ENCODE measurements at places on chromosomes 3 and 15.

GRCh38 chr3:14174483-14174882 lies 3.9 kb downstream of the XPC start:
- DNase-seq = no peak

GRCh38 chr3:185699927-185700326 lies 113.8 kb downstream of the SENP2 start:
- no peak for DNase-seq

GRCh38 chr3:124960698-124961097 lies 26.1 kb upstream of the MUC13 start:
- no peak for DNase-seq

- no peak for DNase-seq
Observed at GRCh38 chr3:139101396-139101795, 56.7 kb upstream of the PRR23C start.

DNA sequence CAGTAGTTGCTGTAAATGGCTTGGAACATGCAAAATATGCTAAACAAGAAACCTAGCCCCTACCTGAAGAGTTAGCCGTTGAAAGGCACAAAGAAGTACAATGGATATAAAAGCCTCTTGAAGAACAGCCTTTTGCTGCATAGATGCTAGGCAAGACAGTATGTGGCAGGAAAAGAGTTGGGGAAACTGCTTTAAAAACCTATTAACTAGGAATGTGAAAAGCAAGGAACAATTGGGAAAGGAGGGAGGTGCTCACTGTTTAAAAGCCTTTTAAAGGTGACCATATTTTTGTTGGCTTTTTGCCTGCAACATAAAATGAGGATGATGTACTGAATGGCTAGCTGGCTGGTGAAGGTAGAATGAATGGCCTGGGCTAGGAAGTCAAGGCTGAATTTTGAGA lies 24.5 kb upstream of the SOX2 start:
- DNase-seq = no peak

DNA sequence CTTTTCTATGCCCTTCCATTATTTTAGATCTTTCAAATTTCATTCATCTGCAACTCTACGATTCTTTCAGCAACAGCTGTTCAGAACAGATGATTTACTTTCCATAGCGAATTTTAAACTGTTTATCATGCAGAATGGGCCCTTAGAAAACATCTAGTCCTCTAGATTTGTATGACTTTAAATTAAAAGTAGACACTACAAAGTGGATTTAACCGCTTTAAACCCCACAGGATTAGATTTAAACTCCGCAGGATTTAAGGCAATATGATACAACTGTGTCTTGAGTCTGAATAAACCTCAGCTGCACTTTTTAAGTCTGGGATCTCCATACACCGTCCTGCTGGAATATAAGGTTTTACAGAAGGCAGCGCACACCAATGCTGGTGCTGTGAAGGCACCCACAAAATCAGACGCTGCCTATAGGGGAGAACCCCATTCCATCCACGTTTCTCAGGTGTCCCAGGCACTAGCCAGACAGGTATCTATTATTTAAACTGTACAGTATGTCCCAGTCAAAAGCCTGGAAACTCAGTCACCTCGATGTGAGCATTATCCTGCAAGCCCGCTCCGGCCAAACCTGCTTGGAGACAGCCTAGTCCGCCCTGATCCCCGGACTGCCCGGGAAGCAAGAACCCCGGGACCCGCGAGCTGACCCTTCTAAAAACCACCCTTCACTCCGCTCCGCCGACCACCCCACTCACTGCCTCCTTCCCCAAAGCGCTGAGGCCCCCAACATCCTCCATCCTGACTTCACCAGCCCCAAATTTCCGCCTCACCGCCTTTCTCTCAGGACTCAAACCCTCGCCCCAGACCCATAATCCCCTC lies 768 bp downstream of the ANO10 start:
- DNase-seq = no peak

DNA sequence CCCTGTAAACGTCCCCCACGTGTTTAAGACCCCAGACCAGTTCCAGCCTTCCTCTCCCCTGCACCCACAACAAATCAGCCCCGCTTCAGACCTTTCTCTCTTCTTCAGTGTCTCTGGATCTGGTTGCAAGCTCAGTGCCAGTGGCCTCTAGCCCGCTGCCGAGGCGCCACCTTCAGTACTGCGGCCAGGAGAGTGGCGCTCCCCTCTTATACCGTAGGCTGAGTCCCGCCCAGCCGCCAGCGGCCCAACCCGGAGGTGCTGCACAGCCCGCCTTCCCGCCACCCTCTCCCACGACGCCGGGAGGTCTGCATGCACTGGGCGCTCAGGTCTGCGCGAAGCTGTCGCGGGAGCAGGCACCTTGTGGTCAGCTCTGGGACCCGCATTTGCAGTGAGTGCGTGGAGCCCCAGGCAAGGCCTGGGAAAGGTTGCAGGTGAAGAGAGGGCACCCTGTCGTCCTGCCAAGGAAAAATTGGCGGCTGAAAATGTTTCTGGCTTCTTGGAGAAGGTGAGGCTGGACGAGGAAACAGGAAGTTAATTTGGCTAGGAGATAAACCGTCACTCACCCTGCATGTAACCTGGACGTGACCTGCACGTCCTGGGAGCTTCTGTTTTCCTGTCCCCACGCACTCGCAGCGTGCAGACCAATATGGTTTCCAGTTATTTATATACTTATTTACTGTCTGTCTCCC lies at the start of gene C2CD4B:
C2CD4B (minus strand) TSS at position 182 of the 689 bp plus-strand sequence. CDS start 301 bp downstream, outside the sequence.
- no peak for DNase-seq

- DNase-seq = no peak
Observed at GRCh38 chr3:159787794-159788205, 200.8 kb upstream of the IL12A start.

DNA sequence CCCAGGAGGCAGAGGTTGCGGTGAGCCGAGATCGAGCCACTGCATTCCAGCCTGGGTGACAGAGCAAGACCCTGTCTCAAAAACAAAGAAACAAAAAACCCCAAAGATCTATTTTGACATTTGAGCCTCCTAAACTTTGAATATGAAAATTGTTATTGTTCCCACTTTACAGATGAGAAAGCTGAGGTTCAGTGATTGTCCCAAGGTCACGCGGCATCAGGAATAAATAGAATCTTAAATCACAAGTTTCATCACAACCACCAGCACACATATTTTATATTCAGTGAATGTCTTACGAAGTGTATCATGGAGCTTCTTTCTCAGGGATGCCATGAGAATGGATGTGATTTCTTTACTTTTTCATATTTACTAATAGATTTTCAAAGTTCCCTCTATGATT lies 5.3 kb upstream of the LRIG1 start:
- no peak for DNase-seq

DNA sequence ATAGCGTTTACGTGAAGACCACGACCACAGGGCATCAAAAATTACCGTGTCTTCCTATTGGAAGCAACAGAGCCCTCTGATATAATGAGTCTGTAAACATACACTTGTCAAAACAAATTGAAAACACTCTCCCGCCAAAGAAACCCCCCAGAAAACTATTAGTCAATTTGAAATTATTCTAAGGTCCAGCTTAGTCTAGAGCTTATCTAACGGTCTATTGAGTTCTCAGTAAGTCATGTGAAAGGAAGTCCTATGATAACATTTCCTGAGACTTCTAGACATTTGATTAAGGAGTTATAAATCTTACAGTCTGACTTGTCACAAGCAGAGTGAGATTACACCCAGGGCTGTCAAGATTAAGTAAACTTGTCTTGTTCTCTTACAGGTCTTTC lies 356.3 kb downstream of the FOXP1 start:
- no peak for DNase-seq

- no peak for DNase-seq
Observed at GRCh38 chr3:40237889-40238571, 71.5 kb upstream of the EIF1B start.

- no peak for DNase-seq
Observed at GRCh38 chr15:48565560-48566482, 79.7 kb downstream of the FBN1 start.

DNA sequence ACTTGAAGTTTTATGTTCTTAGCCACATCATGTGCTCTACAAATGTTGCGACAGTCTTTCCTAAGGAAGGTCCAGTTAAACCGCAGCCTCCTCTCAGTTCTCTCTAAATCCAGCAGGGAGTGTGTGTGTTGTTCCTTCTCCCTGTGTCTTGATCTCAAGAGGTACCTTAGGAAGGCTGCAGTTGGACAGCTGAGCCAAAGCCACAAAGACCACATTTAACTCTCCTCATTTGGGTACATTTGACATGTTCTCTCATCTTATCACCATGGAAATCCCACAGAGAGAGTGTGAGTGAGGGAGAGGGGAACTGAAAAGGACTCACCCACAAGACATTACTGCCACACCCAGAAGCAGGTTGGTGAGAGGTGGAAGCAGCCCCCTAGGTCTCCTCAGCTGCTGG lies 79.5 kb downstream of the CD200R1L start:
- DNase-seq = no peak

GRCh38 chr3:195040094-195040493 lies 230.9 kb downstream of the XXYLT1 start:
- no peak for DNase-seq

- no peak for DNase-seq
Observed at GRCh38 chr3:126858887-126859286, 124.0 kb upstream of the PLXNA1 start.

GRCh38 chr15:82830427-82831173 lies 21.2 kb downstream of the WHAMM start:
- DNase-seq = no peak

- DNase-seq = no peak
Observed at GRCh38 chr15:72786242-72786641, 2.7 kb upstream of the ADPGK start.

GRCh38 chr3:147015334-147015733 lies 391.0 kb downstream of the ZIC4 start:
- DNase-seq = no peak

DNA sequence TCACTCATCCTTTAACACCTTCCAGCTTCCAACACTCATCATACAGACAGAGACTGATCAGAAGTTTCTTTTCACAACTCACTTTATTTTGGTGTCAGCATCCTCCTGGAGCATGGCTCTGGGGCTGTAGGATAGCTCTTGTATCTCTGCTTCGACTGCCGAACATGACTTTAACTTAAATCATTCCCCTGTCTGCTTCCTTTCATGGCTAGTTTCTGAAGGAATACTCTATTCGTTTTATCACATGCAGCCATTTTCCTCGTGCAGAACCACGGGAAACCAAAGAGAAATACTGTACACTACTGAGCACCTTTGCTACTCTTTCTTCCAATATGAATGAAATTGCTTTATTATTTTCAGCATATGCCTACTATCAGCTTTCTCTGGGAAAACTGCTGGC lies 2.1 kb upstream of the TMOD2 start:
- no peak for DNase-seq

DNA sequence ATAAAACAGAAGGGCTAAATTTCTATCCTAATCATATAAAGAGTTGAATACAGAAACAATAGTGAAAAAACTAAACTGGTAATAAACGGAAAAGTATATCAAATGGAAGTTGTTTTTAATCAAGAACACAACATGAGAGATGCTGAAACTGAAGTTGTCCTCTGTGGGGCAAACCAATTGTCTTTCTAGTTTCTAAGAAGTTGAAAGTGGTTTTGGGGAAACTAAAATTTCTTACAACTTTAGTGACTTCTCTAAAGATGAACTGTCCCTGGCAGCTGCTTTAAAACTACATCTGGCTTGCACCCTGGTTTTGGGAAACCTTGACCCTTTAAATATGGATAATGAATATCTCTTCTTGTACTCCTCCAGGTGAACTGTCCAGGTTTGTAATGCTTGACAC lies 155.6 kb downstream of the ADAM10 start:
- no peak for DNase-seq

DNA sequence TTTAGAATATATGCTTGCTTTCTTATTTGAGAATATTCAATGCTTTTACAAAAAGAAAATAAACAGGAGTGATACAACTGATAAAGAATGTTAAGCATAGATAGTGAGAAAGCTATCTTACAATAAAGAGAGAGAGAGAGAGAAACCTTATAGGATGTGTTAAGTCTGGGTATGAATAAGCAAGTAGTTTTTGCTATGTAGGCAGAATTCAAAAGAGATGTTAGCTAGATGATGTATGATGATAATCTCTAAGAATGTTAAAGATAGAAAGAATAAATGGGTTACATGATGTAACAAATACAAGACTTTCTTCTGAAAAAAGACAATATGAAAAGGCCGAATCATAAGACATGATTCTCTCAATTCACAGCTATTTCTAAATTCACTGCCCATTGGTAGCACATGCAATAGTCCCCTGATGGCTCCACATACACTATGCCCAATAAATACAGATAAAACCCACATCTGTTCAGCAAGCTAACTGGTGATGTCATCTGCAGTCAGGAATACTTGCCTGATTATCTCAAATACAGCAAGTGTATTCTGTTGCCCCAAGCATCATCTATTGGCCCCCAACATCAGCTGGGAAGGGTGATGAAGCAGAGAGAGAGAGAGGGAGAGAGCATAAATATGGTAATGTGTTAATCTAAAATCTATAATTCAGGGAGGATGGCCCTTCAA lies 169.2 kb upstream of the LYSMD4 start:
- no peak for DNase-seq

DNA sequence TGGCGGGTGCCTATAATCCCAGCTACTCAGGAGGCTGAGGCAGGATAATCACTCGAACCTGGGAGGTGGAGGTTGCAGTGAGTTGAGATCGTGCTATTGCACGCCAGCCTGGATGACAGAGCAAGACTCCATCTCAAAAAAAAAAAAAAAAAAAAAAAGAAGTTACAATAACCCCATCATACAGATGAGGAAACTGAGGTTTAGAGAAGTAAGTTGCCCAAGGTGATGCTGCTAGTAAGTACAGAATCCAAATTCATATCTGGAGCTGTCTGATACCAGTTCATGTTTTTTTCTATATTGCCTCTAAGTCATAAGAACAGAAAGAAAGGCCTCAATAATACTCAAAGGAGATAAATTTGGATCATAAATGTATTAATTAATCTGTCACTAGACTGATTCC lies 40.6 kb downstream of the MCF2L2 start:
- no peak for DNase-seq

DNA sequence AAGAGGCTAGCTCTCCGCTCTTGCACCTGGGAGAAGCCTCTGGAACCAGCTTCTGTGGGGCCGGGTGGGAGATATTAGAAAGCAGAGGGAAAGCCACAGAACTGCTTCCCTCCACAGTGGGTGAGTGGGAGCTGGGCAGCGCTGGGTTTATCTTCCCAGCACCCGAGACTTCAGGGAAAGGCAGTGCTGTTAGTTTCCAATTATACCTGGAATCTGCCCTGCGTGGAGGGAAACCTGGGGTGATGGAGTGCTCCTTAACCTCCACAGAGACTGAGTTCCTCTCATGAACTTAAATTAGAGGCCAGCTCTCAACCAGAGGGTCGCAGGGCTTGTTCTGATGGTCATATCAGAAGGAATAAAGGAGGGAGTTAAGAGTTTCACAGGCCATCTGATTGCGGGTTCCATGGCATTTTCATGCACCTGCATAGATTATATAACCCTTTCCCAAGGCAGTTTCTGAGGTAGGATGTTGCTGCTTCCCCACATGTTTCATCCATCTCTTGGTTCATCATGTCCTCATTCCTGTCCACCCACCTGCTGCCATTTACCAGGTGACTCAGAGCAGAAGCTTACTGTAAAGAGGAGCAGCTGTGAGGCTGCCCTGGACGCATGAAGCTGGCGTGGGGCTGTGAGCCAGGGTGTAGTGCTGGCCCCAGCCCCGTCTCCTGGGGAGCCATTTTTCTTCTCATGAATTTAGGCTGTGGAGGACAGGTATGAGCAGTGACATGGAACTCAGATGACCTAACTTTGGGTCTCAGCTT lies 42.5 kb downstream of the CA12 start:
- no peak for DNase-seq

GRCh38 chr3:67447393-67447792 lies 207.0 kb downstream of the SUCLG2 start:
- no peak for DNase-seq

GRCh38 chr15:67266870-67267269 lies 12.3 kb downstream of the IQCH start:
- DNase-seq = no peak

GRCh38 chr3:107915706-107916105 lies 175.1 kb downstream of the CD47 start:
- DNase-seq = no peak
